Activated T-cell treated with anti-CD3 and anti-CD28 coated beads, Interleukin-2, amount 50 U/mL, for 4 hours (primary cell): ENCODE measurements at places on chromosomes 7 and 10.

GRCh38 chr7:159083698-159084068 lies 61.0 kb downstream of the VIPR2 start:
- DNase-seq, result no peak

- no peak for DNase-seq
Observed at GRCh38 chr10:128098631-128099030, 27.6 kb downstream of the MKI67 start.

GRCh38 chr10:86149257-86149656 lies 217.3 kb downstream of the GRID1 start:
- no peak for DNase-seq

DNA sequence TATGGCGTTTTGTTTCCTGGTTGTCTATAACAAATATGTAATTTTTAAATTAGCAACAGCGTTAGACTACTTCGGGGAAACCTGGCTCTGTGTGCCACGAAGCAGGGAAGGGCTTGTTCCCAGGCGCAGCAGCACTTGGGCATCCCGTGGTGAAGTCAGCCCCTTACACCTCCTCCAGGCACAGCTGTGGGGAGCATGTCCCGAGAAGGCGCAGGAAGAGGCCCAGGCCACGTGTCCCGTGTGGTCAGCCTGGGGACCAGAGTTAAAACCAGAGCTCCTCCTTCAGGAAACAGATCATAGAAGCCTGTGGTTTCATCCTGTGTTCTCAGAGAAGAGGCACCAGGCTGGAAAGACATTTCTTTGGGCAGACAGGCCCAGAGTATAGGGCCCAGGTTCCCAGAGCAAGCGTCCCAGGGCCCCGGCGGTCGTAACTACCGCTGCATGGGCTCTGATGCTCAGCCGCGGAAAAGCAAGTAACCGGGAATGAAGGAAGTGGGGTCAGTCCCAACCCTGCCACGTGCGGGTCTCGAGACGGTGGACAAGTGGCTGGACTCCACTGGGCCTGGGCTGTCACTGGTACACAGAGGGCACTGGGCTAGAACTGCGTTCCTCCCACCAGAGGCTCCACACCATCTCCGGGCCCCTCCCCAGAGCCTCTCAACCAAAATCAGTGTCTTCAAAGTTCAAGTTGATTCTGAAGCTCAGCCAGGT lies 7.1 kb downstream of the NUDT1 start:
- DNase-seq, result no peak

DNA sequence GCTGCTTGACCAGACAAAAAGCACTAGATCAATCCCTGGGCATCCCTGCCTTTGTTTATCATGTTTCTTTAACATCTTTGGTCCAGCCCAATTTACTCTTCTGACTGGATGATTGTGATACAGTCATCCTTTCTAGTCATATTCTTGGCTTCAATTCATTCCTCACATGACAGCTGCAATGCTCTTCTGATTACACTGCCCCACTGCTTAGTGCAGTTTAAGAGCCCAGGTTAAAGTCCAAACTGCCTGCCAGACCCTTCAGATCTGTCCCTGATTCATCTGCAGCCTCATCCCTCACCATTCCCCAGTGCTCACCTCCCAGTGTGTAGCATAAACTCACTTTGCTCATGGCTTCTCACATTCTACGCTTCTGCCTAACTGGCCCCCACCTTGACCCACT lies 383.8 kb downstream of the TNS3 start:
- DNase-seq, result no peak

DNA sequence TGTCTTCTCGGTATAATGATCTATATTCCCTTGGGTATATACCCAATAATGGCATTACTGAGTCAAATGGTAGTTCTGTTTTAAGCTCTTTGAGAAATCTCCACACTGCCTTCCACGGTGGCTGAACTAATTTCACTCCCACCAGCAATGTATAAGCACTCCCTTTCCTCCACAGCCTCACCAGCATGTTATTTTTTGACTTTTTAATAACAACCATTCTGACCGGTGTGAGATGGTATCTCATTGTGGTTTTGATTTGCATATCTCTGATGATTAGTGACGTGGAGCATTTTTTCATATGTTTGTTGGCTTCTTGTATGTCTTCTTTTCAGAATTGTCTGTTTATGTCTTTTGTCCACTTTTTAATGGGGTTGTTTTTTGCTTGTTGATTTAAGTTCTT lies 33.6 kb downstream of the KIAA1217 start:
- no peak for DNase-seq

- no peak for DNase-seq
Observed at GRCh38 chr10:6843481-6843881, 263.4 kb upstream of the PRKCQ start.

DNA sequence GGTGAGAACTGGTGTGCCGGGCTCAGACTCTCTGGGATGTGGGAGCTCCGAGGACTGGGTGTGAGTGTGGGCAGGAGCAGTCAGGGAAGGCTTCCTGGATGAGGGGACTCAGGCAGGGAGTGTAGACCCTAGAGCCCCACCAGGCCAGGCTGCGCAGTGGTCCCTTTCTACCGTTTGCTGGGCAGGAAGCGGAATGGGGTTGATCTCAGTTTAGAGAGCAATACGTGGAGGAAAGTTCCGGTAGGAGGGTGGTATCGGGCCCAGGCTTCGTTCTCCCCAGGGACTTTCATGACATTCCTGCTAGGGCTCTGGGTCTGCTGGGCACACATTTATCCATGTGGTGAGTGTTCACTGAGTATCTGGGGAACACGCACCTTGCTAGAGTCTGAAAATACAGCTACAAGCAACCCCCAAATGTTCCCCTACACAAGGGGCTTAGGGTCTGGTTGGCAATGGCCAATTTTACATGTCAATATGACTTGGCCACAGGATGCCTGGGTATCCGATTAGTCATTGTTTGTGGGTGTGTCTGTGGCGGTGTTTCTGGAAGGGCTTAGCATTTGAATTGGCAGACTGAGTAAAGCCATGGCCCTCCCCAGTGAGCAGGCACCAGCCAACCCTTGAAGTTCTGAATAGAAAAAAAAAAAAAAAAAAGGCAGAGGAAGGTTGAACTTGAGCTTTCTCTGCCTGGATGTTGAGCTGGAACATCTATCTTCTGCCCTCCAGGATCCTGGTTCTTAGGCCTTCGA lies 20.8 kb downstream of the GHRHR start:
- DNase-seq, result no peak

GRCh38 chr10:103188853-103189252 lies 4.2 kb downstream of the NT5C2 start:
- no peak for DNase-seq

GRCh38 chr10:111440501-111440900 lies 363.7 kb downstream of the ADRA2A start:
- DNase-seq, result no peak

DNA sequence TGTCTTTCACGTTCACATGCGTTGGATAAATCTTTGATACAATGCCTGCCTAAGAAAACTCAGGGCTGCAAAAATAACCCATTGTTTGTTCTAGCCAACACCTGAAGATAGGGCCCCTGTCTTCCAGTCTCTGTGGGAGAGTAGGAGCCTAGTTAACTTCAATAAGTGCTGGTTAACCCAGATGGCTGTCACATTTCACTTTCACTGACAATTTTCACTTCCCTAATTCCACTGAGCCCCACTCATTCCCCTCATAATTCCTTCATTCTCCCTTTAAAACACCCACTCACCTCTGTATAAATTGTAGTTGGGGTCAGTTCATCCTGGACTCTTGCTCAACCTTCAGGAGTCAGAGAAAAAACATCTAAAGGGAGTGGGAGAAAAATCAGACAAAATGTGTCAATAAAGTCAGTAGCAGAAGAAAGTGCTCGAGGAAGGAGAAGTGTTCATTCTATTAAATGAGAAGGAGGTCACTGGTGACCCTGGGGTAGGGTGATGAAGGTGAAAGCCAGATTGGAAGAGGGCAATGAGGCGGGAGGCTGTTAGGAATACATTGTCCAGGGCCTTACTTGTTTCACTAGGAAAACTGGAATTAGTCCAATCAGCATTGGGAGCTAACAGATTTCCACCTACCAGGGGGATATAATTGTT lies 51.2 kb upstream of the ABI1 start:
- no peak for DNase-seq

DNA sequence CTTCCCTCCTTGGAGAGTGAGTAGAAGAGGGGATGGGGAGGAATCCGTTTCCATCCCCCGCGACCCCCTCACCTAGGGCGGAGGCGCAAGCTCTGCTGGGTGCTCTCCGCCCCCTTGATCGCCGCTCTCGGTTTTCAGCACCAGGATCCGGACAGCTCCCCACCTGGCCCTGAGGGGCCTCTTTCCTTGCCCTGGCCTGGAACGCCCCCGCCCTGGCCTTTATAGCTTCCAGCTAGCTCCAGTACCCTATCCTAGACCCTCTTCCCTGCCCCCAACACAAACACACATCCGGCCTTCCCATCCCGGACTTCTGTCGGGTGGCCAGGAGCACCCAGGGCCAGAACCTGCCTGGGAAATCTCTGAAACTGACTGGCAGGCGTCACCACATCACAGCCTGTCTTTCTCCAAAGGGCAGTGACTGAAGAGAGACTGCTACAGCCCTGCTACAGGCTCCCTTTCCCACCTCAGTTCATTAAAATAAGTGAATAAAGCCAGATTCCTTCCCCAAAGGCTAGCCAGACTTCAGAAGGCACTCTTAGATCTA lies 72.3 kb upstream of the LEP start:
- no peak for DNase-seq

DNA sequence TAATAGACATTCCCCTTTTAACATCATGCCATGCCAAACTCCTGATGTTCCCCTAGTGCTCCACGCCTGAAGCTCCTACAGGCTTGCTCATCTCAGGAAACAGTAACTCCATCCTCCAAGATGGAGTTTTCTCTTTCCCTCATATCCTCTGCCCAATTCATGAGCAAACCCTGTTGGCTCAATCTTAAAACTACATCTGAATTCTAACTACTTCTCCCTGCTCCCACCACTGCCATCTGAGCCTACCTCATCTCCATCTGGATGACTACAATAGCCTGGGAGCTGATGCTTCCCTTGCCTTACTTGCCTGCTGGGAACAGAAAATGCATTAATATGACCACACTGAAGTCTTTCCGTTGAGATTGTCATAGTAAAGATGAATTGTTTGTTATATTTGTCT lies 271.7 kb upstream of the MKLN1 start:
- DNase-seq, result no peak

GRCh38 chr10:73366381-73367298 lies 8.0 kb upstream of the CFAP70 start:
- no peak for DNase-seq

GRCh38 chr10:20380401-20380800 lies 516.7 kb downstream of the NEBL start:
- no peak for DNase-seq

- no peak for DNase-seq
Observed at GRCh38 chr10:110571093-110571743, 3.7 kb downstream of the SMC3 start.

DNA sequence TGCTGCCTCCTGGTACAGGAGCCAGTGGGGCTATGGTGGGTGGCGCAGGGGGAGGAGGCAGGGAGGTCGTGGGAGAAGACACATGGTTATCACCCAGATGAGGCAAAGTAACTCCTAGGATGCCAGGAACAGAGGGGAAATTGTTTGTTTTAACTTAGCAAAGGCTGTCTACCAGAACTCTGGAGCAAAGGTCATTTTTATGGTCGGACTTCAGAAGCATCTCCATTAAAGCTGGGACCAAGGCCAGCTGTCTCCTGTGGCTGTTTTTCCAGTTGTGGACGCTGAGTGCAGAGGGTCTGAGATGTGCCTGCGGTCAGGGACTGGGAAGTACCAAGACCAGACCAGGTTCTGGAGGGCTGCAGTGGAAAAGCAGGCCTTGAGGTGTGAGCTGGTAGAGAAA lies 525.9 kb upstream of the FOXK1 start:
- DNase-seq, result no peak

GRCh38 chr7:117021986-117022385 lies 68.7 kb downstream of the ST7 start:
- no peak for DNase-seq
